GM12891 (cell line): ENCODE measurements at places on chromosomes 12 and 14.

DNA sequence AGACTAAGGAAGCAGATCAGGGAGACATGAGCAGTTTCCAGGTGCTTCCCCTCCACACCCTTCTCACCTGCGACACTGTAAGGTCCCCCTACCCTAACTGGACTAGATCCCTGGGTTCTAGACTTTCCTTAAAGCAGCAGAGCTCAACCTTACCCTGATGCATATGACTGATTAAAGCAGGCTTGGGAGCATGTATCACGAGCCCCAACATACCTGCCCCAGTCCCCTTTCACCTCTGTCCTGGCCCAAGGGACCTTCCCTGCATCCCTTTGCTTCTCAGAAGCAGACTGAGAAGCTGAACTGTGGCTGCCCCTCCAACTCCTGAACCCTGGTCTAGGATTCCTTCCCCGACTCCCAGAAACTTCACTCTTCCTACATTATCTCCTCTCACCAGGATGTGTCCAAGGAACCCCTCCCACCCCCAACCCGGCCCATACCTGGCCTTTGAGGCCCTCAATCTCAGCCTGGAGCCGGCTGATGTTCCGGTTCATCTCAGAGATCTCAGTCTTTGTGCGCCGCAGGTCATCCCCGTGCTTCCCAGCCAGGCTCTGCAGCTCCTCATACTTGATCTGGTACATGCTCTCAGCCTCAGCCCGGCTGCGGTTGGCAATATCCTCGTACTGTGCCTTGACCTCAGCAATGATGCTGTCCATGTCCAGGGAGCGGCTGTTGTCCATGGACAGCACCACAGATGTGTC, 5.4 kb downstream of the KRT8 start:
- DNase-seq = no peak

DNA sequence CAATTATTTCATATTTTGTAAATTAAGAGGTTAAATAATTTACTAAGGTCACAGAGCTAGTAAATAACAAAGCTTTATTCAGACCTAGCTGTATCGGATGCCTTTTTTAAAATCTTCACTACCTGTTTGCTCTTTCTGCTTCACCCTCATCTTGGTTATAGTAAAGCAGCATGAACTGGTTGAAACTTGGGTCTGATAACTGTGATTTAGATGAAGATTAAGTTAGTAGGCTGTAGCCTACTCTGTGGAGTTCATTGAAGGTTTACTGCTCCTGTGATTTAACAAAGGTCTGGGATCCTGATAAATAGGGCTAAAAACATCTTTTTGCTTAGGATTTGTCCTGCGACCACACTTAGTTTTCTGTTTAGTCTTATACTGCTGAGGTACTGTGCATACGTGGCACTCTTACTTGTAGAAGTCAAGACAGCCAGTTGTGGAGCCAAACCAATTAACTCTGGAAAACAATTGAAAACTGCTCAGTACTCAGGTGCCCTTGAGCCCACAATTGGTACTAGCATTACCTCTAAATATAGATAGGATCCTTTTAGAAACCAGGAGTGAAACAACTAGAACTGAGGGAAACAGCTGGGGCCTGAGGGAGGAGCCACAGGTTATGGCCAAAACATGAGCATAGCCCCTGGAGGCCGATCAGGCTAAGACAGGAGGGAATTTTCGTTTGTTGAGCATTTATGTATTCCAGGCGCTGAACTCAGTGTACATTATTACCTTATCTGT, 2.3 kb downstream of the SPATS2 start:
- DNase-seq = no peak

GRCh38 chr14:104262515-104263514, 124.4 kb downstream of the KIF26A start:
- DNase-seq = no peak

DNA sequence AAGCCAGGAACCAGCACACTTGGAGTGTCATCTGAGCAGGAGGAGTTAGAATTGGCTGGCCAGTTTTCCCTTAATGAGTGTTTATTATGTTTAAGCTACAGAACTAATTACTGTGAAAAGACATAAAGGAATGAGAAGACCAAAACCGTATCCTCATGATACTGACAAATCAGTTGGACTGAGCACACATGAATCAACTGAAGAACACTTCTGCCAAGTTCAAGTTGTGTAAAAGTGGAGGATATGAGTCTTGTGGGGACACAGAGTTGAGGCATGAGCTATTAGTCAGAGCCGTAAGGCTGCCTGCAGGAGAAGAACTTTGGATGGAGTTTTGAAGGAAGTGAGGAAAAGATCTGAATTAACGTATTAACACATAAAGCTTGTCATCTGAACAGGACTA, 43.1 kb downstream of the HMGA2 start:
- no peak for DNase-seq

DNA sequence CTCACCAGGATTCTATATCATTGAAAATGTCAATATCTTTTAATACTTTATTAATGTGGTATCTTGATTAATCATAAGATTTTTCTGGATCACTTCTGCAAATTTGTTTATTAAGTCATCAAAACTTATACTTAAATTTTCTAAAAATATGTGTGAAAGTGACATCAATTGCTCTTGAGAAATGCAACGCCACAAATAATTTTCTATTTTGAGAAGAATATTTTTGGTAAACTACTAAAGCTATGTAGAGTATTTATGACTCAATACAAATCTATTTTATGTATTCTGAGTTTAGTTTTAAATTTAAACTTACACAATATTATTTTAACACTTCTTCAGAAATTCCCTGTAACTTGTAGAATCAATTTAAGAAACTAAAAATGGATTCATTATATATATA, 263.3 kb downstream of the RASSF9 start:
- no peak for DNase-seq

DNA sequence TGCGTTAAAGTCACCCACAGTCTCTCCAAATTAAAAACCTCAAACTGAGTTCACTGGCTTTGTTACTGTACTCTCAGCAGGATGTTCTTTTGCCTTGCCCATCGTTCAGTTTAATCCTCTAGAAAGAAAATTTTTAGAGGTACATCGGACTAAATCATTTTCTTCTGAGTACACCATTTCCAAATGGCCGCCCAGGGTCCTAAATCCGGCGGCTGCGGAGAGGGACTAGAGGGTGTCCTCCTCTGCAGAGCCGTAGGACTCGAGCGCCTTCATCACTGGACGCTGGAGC, 1.4 kb downstream of the LIN7A start:
- DNase-seq = no peak

- DNase-seq = no peak
Observed at GRCh38 chr12:54277823-54278276, 2.1 kb downstream of the CBX5 start.

DNA sequence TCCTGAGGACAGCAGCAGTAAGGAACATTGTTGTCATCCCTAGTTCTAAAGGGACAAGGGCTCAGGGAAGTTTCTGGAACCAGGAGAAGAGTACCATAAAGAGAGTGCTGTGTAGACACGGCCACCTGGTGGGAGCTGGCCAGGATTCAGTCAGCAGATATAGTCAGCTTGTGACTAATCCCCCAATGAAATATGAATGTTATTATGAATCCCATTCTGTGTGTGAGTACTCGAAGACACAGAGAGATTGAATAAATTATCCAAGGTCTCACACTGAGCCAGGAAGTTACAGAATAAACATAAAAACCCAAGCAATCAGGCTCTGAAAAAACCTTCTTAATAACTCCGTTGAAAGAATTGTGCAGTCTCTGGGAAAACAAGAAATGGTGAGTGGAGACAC, 1359.5 kb downstream of the AACS start:
- DNase-seq = no peak

DNA sequence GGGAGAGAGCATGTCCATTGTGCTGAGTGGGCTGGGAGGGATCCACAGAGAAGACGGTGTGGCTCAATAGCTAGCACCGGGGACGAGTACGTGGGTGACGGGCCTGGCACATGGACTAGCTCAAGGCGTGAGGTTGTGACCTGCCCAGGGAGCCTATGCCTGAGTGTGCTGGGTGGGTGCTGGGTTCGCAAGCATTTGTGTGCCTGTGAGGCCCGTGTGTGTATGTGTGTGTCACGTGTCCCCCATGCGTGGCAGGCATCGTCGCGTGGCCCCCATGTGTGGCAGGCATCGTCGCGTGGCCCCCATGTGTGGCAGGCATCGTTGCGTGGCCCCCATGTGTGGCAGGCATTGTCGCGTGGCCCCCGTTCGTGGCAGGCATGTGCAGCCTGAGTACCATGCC, 109.2 kb downstream of the TMEM121 start:
- DNase-seq = no peak

GRCh38 chr12:19261773-19262172, 132.2 kb downstream of the PLEKHA5 start:
- DNase-seq = no peak

DNA sequence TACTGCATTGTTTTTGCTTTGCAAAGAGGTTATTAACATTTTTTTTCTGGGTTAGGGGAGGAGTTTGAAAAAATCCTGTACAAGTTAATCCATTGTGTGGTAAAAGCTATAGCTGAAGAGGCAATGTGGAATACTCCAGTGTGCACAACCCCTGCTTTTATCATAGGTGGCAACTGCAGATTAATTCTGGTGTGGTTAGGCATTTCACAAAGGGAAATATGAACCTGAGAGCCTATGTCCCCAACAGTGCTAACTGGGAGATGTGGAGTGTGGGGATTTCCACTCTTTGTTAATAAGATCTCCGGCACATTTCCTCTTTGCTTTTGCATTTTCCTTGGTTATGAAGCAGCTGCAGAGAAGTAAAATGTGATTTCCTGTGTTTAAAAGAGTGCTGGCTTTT, 33.6 kb downstream of the PRORP start:
- no peak for DNase-seq

- no peak for DNase-seq
Observed at GRCh38 chr14:62558451-62558850, 486.8 kb downstream of the KCNH5 start.

DNA sequence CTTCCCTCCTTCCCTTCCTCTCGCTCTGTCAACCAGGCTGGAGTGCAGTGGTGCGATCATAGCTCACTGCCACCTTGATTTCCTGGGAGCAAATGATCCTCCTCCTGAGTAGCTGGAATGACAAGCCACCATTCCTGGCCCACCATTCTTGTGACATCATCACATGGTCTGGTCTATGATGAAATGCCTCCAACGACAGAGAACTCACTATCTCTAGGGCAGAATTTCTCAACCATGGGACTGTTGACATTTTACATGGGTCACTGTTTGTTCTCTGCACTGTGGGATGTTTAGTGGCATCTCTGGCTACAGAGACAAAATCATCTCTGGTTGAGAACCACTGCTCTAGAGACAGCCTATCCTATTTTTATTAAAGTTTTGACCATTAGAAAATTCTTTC, 9.7 kb downstream of the VRK1 start:
- no peak for DNase-seq

- no peak for DNase-seq
Observed at GRCh38 chr14:21822109-21822508, 148.5 kb upstream of the OR4E1 start.

DNA sequence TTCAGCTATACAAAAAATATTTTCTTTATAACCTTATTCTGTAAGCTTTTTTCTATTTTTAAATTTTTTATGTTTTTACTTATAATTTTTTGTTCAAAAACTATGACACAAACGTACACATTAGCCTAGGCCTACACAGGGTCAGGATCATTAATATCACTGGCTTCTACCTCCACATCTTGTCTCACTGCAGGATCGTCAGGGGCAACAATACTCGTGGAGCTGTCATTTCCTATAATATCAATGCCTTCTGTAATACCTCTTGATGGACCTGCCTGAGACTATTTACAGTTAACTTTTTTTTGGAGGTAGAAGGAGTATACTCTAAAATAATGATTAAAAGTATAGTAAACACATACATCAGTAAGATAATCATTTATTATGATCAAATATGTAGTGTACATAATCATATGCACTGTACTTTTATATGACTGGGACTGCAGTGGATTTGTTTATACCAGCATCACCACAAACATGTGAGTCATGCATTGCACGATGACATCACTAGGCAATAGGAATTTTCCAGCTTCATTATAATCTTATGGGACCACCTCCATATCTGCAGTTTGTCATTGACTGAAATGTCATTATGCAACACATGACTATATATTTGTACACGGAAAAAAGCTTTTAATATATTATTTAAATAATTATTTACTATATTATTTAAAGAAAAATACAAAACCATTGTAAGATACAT, 18.5 kb upstream of the PMCH start:
- no peak for DNase-seq

DNA sequence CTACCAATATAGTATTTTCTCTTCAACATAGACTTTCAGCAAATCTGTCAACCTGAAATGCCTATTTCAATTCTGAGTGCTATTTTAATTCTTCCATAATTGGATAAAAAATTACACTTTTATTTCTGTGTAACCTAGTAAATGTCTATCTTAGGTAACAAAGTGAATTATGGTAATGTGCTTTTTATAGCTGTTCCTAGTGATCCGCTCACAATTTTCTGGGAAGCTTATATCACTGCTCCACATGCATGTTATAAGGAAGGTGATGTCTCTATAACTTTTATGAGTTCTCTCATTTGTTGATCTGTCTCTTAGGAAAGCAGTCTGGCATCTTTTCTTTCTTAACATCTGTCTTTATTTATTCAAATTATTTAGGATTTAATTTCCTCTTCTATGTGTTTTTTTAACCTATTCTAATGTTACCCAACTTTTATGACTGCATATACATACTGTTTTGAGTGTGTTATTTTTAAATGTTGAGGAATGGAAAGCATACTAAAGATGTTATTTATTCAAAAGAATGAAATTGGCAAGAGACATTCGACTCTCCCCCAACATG, 777.1 kb upstream of the MDGA2 start:
- no peak for DNase-seq

- DNase-seq = no peak
Observed at GRCh38 chr14:50335989-50336824, 24.1 kb downstream of the DMAC2L start.

DNA sequence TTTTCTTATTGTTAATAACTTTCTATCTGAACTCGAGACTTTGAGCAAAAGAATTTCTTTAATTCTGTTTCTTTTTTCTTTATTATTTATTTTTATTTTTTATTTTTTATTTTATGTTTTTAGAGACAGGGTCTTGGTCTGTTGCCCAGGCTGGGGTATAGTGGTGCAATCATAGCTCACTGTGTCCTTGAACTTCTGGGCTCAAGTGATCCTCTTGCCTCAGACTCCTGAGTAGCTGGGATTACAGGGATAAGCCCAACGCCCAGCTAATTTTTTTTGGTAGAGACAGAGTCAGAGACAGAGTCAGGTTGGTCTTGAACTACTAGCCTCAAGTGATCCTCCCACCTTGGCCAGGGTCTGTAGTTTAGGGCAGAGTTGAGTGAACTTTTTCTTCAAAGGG, 18.5 kb downstream of the METAP2 start:
- no peak for DNase-seq
